ENCODE measurements at places on chromosomes 7 and 10.

GRCh38 chr7:116431787-116432526, 67.6 kb upstream of the CAV2 start:
- DNase-seq: no peak

DNA sequence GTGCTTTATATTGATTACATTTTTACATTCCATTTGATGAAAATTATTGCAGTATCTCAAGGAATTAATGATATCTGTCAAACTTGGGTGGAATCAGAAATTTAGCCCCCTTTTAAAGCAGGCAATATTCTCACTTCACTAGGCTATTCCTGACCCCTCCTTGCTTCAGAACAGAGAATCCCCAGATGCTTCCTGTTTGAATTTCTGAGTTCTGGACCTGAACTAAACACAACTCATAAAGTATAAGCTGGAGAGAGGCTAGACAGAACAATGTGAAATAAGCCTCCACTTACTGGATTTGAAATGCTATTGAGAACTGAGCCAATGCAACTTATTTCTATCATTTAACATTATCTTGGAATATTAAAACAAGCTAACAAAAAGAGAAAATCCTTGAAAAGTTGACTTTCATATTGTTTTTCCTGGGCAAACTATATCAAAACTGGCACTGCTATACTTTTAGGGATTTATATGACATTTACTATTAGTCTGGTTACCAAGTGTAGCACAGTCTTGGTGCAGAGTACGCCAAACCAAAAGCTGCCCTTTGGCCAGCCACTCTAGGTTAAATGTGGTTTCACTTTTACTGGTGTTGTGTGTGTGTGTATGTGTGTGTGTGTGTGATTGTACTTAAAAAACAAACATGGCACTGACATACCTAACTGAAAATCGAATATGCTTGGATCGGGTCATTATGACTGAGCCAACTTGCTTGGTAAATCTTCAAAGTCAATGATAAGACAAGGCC, 19.0 kb upstream of the AGMO start:
- DNase-seq: no peak

GRCh38 chr7:94655848-94656657, at the start of gene SGCE:
SGCE (minus strand) TSS chr7:94656133; CDS start chr7:94656098, 35 bp downstream.
- DNase-seq: peak; percentile 5

DNA sequence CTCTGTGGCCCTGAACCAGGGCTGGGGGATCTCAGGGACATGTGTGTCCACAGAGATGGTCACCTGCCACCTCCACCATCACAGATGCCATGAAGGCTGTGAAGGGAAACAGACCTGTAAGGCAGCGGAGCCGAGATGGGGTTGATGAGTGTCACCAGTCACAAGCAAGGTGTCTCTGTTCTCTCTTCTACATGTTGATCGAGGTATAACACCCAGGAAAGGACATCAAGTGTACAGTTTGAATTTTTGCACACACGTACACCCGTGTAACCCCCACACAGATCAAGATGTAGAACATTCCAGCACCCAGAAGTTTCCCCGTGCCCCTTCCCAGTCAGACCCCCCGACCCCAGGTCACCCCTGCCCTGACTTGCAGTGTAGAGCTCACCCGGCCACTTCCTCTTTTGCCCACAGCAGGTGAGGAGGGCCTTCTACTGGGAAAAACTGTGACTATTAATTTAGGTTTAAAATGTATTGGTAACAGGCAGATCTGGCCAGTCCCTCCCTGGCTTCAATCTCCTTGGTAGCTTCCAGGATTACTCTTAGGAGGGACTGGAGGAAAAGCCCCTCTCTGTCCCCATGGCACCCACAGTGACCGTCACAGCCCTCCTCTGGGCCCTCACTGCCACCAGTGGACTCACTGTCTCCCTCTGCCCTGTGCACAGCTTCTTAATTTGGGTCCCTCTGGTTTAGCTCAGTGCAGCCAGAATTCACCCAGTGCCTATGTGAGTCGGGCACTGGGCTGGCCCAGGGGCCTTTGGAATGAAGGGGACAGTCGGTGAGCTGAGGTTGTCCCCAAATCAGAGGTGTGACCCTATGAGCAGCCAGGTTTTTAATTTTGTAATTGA, 108.2 kb downstream of the LHPP start:
- DNase-seq: no peak

DNA sequence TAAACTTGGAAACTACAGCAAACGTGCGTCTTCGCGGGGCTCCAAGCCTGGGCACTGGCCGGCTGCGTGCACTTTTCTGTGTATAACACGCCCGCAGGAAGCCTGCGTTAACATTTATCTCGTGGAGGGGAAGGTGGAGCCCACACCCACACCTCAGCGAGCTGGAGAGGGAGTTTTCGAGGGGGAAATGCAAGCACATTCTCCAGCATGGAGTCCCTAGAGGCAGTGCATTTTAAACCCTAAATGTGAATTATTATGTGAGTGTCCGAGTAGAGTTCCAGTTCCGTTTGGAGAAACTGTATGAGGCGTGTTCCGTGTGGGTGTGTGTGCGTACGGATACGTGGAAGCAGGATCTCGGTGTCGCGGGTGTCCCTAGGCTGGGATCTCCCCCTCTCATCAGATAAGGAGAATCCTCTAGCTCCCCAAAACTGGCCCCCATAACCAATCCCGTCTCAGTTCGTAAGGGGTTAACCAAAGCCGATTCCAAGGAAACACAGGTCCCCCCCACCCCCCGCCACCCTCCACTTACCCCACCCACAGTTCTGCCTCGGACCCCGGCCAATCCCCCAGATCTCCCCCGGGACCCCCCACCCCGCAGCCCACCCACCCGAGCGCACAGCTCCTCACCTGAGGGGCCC, 403 bp downstream of the CDK6 start:
- no peak for DNase-seq

GRCh38 chr10:100723770-100724530, 21.4 kb upstream of the PAX2 start:
- DNase-seq: no peak

- DNase-seq: no peak
These were observed 2.7 kb downstream of the ZNF503 start for GRCh38 chr10:75398692-75399460.

GRCh38 chr10:43323245-43323644, 48.2 kb upstream of the FXYD4 start:
- no peak for DNase-seq

DNA sequence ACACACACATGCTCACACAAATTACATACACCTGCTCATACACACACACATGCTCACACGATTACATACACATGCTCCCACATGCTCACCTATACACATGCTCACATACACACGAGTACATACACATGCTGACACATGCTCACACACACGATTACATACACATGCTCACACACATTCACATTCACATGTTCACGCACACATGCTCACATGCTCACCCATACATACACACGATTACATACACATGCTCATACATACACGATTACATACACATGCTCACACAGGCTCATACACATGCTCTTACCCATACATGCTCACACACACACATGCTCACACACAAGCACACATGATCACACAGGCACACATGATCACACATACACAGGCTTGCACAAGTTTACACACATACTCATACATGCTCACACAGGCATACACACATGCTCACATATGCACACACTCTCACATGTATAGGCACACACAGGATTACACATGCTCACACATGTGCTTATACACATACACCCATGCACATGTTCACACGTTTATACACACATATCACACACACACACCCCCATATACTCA, 118.5 kb downstream of the PAXIP1 start:
- DNase-seq: no peak

GRCh38 chr10:96683065-96683464, 37.2 kb downstream of the PIK3AP1 start:
- DNase-seq: no peak

GRCh38 chr10:115771755-115772154, 501.3 kb downstream of the GFRA1 start:
- no peak for DNase-seq

- DNase-seq: no peak
These were observed 42.7 kb downstream of the CFAP46 start for GRCh38 chr10:132899751-132900065.

DNA sequence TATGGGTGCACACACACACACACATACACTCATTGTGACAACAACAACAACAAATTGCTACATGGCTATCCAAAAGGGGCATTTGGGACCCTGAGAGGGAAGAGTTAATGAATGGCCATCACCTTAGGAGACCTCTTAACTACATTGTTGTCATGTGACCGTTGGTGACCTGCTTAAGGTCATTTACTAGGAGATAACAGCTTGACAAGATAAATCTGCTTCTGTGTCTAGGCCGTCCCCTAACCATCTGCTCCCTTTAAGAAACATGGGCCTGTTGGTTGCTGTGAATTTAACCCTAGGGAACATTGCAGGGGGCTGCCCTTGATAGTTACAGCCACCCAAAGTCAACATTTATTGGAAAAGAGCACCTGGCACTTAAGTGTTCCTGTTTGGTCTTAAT, 29.7 kb downstream of the C1QL3 start:
- no peak for DNase-seq

Data from esophagus squamous epithelium (tissue), 5 donors.